Osteocyte (in vitro differentiated cells): ENCODE measurements at places on chromosomes 5 and 9.
A peak's percentile ranks its signal among the peaks of the same experiment; 100 is the strongest.

GRCh38 chr5:98130261-98131035 lies 643.0 kb upstream of the RGMB start:
- no peak for DNase-seq

GRCh38 chr5:169567079-169567478 lies 16.5 kb upstream of the SPDL1 start:
- no peak for DNase-seq

DNA sequence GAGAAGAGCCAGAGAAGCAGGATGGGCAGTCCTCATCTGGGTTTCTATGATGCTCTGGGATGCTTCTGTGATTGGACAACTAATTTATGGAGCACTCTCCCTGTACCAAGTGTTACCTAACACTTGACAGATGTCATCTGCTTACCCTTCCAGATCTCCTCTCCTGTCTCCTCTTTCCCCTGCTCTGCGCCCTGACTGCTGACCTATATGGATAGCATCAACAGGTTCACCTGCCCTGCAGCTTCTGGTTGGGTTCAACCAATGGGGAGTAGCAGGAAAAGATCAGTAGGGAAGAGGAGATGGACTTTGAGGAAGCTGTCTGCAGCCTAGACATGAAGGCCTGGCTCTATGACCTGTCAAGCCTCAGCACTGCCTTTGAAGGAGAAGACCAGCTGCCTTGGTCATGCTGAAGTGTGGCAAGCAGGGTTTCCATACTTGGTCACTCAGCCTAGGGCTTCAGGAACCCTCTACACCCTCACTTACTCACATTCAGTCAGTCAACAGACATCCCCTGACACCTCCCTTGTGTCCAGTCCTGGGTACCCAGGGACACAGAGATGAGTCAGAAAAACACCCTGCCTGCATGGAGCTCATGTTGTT lies 11.3 kb upstream of the P4HA2 start:
- no peak for DNase-seq

DNA sequence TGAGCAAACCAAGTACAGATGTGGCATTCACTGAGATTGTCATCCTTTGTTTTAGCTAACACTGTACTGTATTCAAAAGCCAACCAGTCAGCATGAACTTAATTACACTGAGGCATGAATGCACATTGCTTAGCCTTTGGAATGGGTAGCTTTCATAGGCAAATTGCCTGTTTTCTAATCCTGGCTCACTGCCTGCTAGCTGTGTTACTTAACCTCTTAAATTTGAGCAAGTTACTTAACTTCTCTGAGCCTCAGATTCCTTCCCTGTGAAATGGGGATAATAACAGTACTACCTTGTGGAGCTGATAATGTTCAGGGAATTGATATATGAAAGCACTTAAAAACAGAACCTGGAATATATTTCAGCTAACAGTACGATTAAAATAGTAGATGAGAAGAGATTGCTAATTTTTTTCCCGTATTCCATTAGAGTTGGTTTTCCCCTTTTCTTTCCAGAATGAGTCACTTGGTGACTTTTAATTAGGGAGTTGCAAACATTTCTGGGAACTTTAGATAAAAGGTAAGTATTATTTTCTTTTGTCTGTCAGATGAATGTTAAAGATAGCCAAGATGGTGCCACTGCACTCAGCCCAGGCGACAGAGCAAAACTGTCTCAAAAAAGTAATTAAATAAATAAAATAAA lies 43.9 kb downstream of the ARRDC3 start:
- DNase-seq: no peak

DNA sequence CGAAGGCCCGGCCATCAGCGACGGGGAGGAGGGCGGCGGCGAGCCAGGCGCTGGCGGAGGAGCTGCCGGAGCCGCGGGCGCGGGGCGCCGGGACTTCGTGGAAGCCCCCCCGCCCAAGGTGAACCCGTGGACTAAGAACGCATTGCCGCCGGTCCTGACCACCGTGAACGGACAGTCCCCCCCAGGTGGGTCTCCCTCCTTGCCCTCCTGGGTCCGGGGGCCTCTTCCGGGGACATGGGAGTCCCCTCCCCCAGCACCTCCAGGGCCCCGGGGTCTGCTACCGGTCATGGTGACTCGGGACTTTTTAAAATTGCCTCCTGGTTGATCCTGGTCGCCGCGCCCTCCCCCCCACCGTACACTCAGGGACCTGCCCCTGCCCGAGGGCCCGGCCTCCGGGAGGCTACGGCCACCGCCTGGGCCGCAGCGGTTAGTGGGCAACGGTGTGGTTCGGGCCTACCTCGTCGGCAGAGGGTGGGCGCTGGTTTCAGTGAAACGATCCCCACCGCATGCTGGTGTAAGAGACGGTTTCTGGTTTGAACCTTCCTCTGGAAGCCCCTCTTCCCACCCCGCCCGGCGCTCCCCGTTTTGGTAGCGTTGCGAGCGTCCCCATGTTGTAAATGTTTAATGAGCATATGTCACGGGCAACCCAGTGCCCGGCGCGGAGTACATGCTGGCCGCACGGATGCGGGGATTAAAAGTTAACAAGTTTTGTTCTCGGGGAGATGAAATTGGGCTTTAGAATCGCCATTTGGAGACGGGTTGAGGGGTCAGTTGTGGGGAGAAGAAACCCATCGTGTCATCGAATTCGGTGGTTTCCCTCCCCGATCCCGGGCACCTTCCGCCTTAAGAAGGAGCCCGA lies 1.1 kb downstream of the LARP1 start:
- DNase-seq: no peak

- DNase-seq: no peak
These were observed 215.5 kb downstream of the FSTL4 start for GRCh38 chr5:133396814-133397213.

DNA sequence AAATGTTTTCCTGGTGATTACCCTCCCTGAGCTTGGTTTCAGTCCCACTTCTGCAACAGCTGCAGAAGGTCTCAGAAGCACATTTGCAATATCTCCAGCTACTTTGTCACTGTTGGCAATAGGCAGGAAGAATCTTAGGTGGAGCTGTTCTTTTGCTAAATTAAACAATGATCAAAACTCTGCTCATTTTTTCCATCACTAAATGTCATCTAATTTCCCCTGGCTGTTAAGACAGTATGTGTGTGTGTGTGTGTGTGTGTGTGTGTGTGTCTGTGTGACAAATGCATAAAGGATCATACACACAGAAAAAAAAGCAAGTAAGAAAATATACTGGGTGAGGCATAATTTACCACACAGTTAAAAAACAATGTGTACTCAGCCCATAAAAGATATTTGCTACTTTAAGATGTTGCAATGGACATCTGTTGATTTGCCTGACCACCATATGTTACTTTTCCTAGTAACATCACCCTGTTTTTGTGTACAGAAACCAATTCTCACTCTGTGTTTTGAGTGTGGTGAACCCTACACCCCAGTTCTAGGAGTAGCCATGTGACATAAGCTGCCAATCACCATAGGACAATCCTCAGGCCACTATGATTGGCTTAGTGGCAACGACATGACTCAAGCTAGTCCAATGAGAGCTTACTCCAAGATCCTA lies 572.6 kb upstream of the CLINT1 start:
- no peak for DNase-seq

DNA sequence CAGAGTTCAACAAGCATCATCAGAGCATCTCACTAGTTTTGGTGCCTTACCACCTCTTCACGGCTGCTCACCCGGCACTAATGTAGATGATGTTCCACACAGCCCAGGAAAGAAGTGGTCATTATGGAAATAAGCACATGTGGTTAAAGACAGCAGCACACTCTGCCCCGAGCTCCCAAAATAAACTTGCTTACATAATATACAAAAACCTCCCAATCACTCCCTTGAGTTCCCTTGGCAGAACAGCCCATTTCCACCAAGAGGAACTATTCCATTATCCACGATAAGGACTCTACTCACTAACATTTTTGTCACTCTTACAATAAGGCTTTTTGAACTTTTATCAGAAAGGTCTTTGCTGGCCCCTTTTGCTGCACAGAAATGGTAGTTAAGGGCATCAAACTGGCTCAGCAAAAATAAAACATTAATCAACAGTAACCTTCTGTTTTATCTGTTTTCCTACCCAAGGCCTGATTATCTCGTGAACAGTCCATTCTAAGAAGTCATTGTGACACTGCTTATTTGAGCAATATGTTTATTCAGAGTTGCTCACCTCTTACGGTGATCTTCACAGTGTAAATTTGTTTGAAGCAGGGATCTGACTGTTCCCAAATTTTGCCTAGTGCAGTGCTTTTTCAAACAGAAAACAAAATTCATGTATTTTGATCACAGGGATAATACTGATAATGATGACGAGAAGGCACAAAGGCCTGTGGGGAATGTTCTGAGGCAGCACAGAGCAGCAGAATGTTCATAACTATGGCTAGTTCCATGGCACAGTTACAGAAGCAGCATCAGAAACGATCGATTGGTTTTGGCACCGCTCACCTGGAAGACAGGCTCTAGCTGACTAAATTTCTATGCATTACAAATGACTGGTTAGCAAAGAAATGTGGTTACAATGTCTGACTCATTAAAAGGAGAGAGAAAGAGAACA lies 399.8 kb upstream of the PIK3R1 start:
- DNase-seq: no peak

DNA sequence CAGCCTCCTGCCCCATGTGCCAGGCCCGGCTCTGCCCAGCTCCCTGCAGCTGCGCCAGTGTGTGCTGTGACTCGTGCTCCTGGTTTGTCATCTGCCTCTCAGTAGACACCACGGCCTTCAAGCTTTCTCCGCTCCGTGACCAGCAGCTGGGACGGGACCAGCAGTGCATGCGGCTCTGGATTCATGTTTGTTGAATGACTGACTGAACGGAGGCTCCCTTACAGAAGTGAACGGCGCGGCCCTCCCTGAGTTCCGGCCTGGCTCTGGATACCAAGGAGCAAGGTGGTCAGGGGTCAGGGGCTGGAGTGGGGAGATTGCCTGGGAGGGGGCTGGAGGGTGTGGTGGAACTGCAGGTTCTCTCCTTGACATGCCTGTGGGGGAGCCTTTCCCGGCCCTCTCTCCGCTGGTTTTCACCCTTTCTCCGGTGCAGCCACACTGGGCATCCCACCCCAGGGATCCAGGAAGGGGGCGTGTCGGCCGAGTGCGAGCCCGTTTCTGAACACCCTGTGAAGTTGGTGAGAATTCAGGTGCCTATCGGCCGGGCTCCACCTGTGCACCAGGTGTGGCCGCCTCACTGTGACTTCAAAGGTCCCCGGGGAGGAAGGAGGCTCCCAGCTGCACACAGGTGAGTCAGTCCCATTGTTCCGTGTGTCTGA lies 11.1 kb upstream of the CEP72 start:
- peak; percentile 82 for DNase-seq
